ENCODE measurements at places on chromosomes 12 and 14.

DNA sequence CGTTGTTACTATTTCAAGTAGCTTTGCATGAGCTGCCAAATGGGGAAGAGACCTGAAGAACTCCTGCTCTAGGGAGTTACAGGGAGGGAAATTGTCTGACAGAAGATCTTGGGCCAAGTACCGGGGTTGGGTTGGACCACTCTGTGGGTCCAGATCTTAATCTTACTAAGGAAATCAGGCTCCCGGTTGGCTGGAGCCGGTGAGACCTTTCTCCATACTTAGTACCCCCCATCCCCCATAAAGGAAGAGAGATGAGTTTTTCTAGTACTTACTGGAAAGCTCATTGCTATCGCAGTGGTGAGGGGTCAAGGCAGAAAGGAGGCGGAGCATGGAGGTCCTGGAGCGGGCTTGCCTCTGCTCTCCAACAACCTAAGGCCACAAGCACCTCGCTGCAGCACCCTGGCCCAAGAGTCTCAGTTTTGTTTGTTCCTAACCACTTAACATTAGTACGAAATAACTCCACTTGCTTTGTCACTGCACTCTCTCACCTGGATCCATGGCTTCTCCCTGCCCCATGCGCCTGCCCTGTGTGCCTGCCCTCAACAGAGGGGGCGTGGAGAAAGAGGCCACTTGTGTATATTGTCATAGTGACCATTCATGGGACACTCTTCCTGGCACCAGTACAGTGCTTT is 6.8 kb upstream of the UNC119B start:
- no peak for DNase-seq

DNA sequence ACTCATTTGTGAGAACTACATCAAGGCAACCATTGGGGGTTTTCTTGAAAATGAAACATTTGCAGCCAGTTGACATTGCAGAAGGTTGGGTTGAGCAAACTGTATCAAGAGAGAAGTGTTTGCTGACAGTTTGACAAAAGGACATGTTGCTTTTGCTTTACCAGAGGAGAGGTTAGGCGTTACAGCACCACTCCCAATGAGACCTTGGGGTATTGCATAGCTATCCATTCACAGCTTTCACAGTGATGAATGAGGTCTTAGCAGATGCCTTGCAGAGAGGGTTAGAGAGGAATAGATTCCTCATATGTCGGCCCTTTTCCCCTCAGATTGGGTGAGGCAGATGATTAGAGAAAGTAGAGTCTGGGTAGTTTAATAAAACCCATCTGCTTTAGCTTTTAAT is 988.9 kb upstream of the FLRT2 start:
- DNase-seq = no peak

- no peak for DNase-seq
Measured at GRCh38 chr14:102759456-102760187, 17.6 kb upstream of the TRAF3 start.

GRCh38 chr14:75533791-75534555 is 11.7 kb downstream of the BATF start:
- no peak for DNase-seq

DNA sequence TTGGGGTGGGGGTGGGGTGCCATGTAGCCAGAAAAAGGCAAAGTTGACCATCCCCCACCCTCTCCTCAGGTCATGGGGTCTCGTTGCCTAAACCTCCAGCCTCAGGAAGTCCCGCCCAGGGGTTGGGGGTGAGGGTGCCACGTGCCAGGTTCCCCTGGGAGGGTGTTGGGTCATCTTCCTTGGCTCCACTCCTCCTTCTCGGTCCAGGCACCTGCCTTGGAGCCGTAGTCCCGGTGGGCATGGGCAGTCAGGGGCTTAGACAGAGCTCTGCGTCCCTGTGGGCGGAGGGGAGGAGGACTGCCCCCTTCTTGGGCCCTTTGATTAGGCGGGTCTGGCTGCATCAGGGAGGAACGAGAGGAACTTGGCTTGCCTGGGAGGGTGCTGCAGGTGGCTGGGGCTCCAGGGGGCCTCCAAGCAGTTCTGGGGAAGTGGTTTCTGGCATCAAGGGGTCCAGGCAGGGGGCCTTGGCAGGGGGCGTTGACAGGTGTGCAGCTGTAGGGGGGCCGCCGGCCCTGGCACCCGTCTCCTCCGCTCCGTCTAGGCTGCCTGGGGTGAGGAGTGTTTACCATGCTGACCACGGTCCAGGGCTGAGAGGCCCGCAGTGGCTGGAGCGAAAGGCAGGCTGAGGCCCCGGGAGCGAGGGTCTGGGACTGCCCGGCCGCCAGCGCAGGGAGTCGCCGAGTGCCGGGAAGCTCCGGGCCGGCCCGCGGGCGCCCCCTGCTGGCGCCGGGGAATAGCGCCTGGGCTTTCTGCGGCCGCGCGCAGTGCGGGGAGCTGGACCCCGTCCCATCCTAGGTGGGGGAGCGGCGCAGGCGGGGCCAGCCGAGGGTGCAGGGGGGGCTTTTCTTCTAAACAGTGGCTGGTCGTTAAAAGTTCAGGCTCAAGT is 7.9 kb downstream of the SETD1B start:
- DNase-seq = peak; percentile 71

DNA sequence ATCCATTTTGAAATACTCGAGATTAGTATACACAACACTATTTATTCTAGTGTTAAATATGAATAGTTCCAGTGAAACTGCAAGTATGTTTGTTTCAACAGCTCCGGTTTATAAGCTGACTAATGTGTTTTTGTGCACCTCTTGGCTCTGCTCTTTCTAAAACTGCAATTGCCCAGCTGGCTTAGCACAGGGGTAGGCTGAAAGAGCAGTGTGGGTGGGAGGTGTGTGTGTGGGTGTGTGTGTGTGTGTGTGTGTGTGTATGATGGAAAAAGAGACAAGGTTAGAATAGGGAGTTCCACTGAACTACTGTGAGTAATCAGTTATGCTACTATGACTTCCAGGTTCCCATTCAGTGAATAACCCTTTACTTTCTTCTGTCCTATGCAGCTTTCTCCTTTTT is 37.8 kb upstream of the DDHD1 start:
- DNase-seq = no peak

GRCh38 chr12:95238150-95238549 is 20.5 kb downstream of the VEZT start:
- DNase-seq = no peak

DNA sequence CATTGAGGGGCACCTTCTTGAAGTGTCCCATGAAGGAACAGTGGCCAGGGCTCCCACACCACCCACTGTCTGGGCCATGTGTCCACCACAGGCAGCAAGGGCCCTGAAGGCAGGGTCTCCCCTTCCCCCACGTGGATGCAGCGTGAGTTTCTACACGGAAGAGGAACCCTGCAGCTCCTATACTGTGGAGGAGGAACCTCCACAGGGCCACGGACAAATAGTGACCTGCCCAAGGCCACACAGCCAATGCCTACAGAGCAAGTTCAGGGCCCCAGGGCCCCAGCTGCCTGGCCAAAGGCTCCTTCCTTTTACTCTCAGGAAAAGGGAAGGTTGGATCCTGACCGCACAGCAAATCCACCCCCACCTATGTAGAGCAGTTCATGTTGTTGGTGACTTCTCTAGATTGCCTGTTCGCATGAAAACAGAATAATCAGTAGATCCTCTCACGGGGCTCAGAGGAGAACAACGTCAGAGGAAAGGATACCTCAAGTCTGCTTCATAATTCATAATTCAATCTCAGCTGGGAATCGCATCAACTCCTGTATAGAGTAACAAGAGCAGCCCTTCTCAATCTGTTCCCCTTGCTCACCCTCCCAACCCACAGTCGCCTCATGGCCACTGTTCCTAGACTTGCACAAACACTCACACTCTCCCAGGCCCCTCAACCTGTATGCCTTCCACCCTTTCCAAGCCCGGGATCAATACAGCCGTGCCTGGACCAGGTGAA is 11.1 kb upstream of the KRT73 start:
- DNase-seq = no peak

GRCh38 chr12:29640589-29641345 is 143.0 kb downstream of the TMTC1 start:
- DNase-seq = no peak

- DNase-seq = peak; percentile 40
Measured at GRCh38 chr12:31928246-31929026, 30.8 kb upstream of the RESF1 start.

- DNase-seq = no peak
Measured at GRCh38 chr12:131824450-131824849, 3.7 kb upstream of the MMP17 start.

DNA sequence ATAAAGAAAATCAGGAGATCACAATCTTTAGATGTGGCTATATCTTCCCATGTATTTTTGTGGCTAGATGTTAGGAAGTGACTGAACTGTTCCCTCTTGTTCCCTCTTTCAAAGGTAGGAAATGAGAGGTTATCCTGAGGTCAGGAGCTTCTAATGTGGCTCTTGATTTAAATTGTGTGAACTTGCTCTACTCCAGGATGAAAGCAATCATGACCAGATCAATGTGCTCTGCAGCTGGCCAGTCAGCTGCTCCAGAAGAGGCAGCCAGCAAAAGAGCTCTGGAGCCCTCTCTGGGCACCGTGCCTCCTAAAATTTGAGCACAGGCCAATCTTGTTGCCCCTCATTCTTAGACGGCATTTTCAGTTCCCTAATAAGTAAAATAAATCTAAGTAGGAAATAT is 32.0 kb downstream of the CDK17 start:
- no peak for DNase-seq

GRCh38 chr12:90292183-90292582 is 583.5 kb upstream of the ATP2B1 start:
- no peak for DNase-seq

GRCh38 chr12:70919597-70920035 is 922 bp downstream of the PTPRR start:
- DNase-seq = no peak

- DNase-seq = no peak
Measured at GRCh38 chr14:59155886-59156285, 32.6 kb upstream of the DAAM1 start.

GRCh38 chr12:3671330-3672112 is 81.4 kb downstream of the CRACR2A start:
- DNase-seq = no peak

DNA sequence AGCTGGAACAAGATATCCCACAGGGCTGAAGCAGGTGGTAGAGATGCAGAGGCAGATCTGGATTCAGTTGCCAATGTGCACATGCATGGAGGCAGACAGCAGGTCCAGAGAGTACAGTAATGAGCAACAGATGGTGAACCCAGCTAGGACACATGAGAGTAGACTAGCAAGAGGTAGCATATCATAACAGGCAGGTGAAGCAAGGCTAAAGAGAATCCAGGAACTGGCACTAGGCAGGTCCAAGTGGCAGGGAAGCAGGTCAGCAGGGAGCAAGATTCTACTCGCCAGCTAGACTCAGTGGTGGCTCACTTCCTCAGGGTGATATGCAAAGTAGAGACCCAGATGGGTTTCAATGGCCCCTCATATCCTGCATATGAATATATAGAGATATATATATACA is 15.3 kb upstream of the MYF6 start:
- no peak for DNase-seq

DNA sequence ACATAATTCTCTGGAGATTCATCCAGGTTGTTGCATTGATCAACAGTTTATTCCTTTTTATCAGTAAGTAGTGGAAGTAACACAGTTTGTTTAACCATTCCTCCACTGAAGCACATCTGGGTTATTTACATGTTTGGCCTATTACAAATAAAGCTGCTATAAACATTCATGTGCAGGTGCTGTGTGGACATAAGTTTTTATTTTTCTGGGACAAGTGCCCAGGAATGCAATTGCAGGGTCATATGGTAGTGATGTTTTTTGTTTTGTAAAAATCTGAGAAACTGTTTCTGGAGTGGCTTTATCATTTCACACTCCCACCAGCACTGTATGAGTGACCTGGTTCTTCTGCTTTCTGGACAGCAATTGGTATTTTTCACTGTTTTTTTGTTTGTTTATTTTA is 505.4 kb downstream of the CCER1 start:
- no peak for DNase-seq

- DNase-seq = no peak
Measured at GRCh38 chr14:99624971-99625370, 20.0 kb upstream of the HHIPL1 start.

- DNase-seq = no peak
Measured at GRCh38 chr12:67671419-67671818, 22.9 kb downstream of the DYRK2 start.

GRCh38 chr12:105820429-105821125 is 318.2 kb downstream of the NUAK1 start:
- no peak for DNase-seq

DNA sequence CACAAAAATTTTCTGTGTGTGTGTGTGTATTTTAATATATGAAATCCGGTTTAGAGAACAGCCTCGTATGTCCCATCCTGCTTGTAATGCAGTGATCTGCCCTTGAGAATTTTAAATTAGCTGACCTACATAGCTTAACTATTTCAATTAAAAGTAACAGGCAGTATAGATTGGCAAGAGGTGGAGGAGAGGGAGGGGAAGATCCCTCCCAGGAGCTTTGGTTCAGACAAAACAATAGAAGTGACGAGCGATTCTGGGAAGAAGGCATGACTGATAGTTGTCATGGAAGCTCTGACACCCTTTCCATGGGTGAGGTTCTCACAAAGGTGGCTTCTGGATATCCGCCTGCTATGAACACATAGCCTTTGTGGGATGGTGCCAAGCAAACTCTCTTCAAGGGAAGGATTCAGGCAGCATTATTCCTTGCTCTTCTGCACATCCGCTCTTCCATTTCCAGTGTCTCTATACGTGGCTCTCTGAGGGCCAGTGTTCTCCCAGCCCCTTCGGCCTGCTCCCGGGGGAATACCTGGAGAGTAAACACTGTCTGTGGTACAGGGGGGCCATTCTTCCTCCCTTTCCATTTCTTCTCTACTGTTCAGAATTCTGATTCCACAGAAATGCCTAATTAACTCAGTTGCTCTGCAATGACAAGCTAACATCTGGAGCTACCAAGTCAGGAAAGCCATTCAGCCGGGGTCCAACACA is 182.0 kb downstream of the CACNA1C start:
- no peak for DNase-seq

DNA sequence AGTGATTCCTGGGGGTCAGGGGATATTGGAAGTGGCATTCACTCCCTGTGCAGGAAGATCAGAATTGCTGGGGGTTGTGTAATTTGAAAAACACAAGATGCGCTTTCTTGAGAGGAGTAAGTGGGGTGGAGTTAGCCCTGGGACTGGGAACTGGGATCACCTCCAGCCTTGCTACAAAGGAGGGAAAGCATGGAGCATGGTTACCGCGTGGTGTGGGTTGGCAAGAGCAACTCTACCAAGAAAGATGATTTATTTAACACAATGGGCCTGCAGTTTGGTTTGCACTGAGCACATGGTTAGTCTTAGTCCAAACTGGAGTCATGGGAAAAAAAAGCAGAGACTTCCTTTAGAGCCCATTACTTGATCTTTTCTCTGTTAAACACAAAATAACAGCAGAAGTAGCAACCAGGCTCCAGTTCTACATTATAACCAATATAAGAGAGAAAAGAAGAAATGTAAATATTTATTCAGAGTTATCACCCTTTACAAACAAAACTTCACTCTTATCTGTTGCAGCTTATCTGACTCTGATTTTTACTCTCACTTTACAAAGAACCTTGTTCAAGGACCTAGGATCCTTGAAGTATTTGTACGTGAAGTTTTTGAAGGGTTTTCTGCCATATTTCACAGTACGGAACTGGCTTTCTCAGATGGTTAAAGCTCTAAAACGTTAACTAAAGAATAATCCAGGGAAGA is 2.1 kb upstream of the NIN start:
- DNase-seq = no peak

- peak; percentile 77 for DNase-seq
Measured at GRCh38 chr14:100640471-100641273, 53.5 kb upstream of the BEGAIN start.

Measured in CD4-positive, alpha-beta T cell treated with Interleukin-1 beta for 1 hour (primary cell).